NCI-H1930 (cell line): ENCODE measurements at places on chromosomes 6 and 20.

- no peak for DNase-seq
These were observed 30.2 kb upstream of the GGTLC1 start for GRCh38 chr20:24018796-24019195.

GRCh38 chr6:168507297-168507696, 66.3 kb downstream of the SMOC2 start:
- no peak for DNase-seq

DNA sequence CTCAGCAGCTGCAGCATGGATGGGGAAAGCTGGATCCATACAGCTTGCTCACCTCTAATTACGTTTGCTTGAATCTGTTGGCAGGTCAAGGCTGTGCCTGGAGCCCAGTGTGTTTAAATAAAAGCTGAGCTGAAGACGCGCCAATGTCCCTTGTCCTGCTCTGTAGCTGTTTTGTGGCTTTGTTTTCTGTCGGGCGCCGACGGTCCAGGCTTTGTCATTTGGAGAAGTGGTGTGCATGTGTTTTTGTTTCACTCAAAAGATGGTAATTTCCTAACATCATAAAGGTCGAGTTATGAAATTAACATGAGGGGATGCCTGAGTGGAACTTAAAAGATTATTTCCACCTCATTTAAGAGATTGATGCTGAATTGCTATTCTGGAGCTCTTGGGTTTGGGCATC, 107.6 kb downstream of the SLC24A3 start:
- no peak for DNase-seq

DNA sequence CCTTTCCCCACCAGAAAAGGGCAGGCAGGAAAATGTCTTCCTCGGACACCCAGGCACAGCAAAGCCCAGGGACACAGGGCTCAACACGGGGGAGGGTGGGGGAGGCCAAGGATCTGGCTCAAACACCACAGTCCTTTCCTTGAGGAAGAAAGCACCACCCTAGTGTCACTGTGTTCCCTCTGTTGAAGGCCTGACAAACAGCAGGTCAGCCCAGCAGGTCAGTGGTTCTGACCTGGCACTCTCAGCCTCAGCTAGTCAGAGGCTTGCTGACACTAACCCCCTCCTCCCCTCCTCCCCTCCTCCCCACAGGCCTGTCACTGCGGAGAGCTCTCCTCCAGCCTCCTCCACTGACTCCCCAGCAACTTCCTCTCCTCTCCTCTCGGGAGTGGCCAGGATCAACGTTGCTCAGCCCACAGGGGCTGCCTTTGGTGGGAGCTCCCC, 239.6 kb downstream of the LRFN2 start:
- no peak for DNase-seq

- DNase-seq, result no peak
These were observed 2.2 kb downstream of the PSORS1C1 start for GRCh38 chr6:31116661-31117385.

DNA sequence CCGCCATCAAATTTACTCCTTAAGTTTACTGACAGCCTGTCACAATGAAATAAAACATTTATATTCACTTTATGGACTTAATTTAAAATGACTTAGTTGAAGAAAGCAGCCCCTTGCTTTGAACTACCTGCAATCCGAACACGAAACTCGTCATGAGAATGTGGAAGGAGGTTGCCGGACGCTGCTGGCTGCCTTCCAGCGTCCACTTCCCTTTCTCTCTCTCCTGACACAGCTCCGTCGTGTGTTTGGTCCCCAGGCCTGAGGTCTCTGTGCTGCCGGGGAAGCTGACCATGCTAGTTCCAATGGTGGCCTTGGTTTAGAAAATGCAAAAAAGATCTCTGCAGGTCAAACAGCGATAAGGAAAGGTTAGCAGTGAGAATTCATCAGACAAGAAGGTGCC, 519.7 kb downstream of the CDH26 start:
- DNase-seq, result no peak

DNA sequence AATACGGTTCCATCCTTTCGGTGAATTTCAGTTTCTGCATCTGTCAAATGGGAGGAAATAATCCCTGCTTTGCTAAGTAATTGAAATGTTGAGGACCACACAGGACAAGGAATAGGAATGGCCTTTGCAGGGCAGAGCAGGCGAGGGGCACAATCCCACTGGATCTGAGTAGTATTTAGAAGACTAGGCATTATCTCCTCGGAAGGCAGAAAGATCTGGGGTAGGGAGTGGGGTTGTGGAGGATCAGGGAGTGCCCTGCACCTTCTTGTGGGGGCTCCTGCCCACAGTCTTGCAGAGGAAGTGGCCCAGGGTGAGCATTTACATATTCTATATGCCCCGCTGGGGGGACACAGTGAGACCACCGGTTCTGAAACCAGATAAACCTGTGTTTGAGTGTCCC, 87.1 kb upstream of the SIRPA start:
- DNase-seq, result no peak

DNA sequence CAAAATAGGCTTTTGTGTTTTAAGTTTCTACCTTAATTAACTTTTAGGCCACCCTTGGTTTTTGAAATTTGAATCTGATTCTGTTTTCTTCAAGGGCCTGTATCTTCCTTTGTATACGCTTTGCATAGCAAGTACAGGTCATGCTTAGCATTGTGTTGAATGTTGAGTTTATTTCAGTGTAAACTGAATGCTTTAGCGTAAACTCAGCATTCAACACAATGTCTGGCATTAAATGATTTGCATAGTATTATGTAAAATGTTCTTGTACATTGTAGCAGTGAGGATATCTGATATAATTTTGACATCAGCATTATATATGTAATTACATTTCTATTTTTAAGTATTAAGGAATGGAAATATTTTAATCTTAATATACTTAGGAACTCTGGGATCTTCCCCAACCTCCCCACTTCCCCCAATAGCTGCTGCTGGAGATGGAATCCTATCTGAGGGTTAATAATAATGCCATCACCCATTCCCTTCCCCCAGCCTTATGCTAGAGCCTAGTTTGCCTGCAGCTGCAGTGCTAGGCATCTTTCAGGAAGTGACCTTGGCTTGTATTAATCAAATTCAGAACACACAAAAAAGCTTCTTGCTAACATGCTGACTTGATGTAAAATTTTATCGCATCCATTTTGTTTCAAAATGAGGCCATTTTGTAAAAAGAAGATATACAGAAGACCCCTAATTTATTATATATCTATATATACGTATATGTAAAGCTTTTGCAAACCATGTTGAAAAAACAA, 73.1 kb downstream of the NCOA3 start:
- no peak for DNase-seq

GRCh38 chr6:18147160-18147559, 7.7 kb downstream of the TPMT start:
- DNase-seq, result no peak

DNA sequence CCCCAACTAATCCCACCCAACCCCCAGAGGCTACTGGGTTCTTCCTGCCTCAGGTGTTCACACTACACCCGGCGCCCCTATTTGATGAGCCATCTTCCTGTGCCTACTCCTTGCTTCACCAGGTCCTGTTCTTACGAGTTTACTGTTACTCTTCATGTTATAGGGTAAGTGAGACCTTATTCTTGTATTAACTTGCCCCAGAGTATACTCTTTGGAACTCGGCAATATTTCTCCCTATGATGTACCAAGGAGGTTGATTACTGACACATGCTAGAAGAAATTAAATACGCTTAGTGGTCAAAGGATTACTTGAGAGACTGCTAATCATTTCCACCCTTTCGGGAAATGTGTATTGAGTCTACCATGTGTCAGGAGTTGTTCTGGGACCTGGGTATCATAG, 8.9 kb downstream of the RING1 start:
- DNase-seq, result no peak

GRCh38 chr20:44198872-44199271, 11.7 kb downstream of the OSER1 start:
- DNase-seq, result no peak

GRCh38 chr6:75203721-75204120, 2.1 kb downstream of the COL12A1 start:
- DNase-seq, result no peak
